Stimulated activated CD8-positive, alpha-beta memory T cell treated with anti-CD3 and anti-CD28 coated beads, Interleukin-15, amount 100 ng/mL, for 1 hour (primary cell): ENCODE measurements at places on chromosomes 3 and 15.

DNA sequence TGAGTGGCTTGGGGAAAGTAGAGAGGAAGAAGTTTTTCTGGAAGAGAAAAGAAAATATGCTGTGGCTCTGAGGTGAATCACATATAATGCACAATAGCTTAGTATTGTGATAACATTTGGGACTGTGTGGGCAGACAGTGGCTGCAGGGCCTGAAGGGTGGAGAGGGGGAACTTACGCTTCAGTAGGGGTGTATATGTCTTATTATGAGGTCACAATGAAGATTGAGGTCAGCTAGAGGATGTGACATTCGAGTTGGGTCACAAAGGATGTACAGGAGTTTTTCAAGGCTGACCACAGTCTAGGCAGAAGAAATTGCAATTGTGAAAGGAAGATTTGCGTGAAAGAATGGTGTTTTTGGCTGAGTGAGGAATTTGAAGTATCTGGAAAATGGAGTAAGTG, 414.8 kb downstream of the LPP start:
- no peak for DNase-seq

DNA sequence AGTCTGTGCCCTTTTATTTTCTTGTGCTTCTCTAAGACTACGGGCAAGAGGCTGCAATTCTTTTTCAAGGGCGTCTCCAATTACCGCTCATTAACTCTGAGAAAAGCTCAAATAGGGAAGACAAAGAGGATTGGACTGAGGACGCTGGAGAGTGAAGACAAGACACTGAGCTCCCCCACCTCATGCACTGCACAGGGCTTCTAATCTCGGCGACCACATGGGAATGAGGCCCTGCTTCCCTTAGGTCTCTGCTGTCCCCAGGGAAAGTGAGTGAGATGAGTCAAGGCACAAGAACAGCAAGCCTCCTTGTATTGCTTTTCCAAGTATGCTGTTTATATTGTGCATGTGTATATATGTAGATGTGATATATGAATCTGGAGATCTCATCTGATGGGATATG, 392.2 kb upstream of the CFAP20DC start:
- DNase-seq, result no peak

GRCh38 chr3:179801263-179801662, 148.4 kb downstream of the USP13 start:
- no peak for DNase-seq

- DNase-seq, result no peak
These were observed 425.6 kb downstream of the NR2F2 start for GRCh38 chr15:96756146-96756545.

GRCh38 chr3:71447197-71447596, 136.3 kb downstream of the FOXP1 start:
- DNase-seq, result no peak

GRCh38 chr3:42175386-42176240, 84.5 kb downstream of the TRAK1 start:
- DNase-seq, result no peak

DNA sequence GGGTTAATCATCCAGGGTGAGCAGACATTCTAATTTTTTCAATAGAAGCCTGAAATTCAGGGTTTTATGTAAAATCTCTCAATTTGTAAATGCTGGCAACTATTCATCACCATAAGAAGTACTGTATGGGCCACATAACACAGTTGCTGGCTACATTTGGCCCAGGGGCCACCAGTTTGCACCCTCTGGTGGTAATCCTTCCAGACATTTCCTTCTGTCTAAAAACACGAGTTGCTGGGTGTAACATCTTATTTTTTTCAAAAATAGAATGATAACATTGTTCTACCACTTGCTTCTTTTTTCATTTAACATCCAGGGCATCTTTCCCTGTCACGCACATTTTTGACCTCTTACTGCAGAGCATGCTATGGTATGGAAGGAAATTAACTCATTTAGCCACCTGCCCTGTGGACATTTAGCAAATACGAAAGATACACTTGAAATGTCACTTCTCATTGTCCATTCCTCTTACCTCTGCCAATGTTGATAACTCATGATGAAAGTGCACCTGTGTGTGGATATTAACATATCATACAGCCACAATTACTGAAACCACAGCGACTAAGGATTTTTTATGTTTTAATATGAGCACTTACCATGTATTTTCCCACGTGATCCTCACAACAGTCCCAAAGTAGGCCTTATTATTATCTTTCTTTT, 117.5 kb upstream of the ARHGEF3 start:
- no peak for DNase-seq

- DNase-seq, result no peak
These were observed 70.0 kb upstream of the CCDC39 start for GRCh38 chr3:180749322-180749721.

- DNase-seq, result no peak
These were observed 298.5 kb downstream of the SI start for GRCh38 chr3:164779816-164780215.

DNA sequence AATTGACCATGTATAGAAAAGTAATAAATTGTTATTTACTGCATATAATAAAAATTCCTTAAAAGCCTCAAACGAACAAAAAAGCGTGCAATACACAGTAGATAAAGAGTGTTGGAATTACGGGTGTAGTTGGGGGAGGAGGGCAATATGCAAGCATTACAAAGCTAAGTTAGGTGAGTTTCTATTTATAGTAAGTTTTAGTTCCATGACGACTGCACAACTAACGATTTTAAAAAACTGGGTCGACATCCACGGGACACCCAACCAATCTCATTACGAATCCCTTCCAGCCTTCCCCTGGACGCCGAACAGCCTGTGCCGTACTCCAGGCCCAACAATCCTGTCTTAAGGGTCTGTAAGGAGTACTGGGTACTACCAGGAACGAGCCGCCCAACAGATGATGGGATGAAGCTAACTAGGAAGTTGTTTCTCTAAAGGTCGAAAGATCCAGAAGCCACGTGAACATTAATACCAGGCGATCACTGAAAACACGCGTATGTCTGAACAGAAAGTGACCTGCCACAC, 677 bp downstream of the POLQ start:
- DNase-seq, result no peak

- DNase-seq, result no peak
These were observed 6.5 kb upstream of the VPS8 start for GRCh38 chr3:184805351-184806038.

GRCh38 chr3:25863011-25863415, 73.1 kb downstream of the OXSM start:
- DNase-seq, result no peak

DNA sequence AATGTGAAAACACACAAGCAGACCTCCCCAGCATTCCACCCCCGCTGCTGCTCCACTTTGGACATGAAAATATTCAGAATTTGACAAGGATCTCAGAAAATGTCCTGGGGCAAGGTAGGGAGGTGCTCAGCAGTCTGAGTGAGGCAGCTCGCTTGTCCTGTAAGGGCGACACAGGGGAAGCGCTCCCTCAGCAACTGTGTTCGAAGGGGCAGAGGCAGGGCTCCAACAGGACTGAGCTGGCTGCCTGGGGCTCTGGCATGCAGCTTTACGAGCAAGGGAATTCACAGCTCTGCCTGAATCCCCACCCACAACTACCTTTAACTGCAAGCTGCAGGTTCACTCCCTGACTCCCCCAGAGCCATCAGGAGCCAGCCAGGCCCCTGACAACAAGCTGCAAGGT, 287.0 kb upstream of the LYSMD4 start:
- no peak for DNase-seq

GRCh38 chr3:95407709-95408463, 1345.0 kb downstream of the NSUN3 start:
- DNase-seq, result no peak

GRCh38 chr15:96316953-96317629, 13.4 kb upstream of the NR2F2 start:
- DNase-seq, result no peak

- no peak for DNase-seq
These were observed 59.1 kb upstream of the RASA2 start for GRCh38 chr3:141427764-141428163.

DNA sequence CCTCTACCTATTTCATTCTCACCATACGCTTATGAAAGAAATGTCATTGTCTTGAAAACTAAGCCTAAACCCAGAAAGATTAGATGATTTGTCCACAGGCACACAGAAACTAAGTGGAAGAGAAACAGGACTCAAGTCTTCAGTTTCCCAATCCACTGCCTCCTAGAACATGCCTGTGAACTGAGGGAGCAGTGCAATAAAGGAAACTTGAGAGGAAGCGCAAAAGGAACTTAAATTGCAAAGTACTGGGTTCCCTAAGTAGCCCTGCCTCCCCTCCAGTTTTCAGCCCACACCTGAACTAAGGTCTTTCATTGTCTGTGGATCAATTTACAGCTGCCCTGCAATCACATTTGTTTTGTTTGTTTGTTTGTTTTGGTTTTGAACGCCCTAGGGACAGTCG, 56.7 kb upstream of the TSEN2 start:
- no peak for DNase-seq

- DNase-seq, result no peak
These were observed 9.1 kb upstream of the NEK10 start for GRCh38 chr3:27378331-27378730.

- DNase-seq, result no peak
These were observed 62.5 kb upstream of the FOXB1 start for GRCh38 chr15:59941612-59942011.

DNA sequence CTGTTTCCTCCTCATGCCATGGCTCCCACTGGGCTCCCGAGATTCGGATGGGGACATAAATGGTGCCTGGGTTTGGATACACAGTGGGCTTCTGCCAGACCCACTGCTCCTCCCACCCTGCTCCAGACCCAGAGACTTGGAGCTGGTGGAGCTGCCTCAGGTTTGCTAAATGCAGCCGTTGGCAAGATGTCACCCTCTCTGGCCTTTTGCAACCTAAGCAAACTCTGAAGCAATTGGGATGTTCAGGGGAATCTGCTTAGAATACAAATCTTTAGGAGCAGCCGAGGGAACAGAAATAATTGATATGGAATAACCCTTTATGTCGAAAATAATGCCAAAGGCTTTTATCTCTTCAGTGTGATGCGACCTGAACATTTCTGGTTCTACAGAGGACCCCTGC, 33.4 kb downstream of the PRICKLE2 start:
- no peak for DNase-seq

GRCh38 chr15:89542369-89542768, 32.9 kb upstream of the TICRR start:
- no peak for DNase-seq

GRCh38 chr15:55715355-55716076, 27.4 kb downstream of the PRTG start:
- DNase-seq, result no peak

DNA sequence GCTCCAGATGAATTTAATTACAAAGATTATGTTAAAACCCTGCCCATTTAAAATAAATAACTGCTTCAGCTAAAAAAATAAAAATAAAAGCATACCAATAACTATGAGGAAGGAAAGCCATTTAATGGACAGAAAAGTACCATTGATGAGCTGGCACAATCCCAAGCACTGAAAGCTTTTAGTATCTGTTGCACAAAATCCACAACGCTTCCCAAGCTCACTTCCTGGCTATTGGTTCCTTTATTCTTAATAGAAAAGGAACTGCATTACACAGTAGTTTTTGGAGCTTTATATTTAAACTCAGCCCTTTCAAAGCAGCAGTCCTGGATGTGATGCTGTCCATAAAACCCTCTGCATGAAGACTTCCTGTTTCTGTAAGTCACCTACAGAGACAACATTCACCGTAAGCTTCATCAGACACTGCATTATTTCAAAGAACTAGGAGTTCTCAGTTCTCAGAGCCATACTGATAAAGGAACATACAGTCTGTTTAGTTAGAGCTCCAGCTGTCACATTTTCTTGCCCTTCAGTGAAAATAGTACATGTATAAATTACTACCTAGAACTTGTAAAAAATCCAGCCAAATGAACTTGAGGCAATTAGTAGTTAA, 81.5 kb downstream of the CSNK1G1 start:
- no peak for DNase-seq

DNA sequence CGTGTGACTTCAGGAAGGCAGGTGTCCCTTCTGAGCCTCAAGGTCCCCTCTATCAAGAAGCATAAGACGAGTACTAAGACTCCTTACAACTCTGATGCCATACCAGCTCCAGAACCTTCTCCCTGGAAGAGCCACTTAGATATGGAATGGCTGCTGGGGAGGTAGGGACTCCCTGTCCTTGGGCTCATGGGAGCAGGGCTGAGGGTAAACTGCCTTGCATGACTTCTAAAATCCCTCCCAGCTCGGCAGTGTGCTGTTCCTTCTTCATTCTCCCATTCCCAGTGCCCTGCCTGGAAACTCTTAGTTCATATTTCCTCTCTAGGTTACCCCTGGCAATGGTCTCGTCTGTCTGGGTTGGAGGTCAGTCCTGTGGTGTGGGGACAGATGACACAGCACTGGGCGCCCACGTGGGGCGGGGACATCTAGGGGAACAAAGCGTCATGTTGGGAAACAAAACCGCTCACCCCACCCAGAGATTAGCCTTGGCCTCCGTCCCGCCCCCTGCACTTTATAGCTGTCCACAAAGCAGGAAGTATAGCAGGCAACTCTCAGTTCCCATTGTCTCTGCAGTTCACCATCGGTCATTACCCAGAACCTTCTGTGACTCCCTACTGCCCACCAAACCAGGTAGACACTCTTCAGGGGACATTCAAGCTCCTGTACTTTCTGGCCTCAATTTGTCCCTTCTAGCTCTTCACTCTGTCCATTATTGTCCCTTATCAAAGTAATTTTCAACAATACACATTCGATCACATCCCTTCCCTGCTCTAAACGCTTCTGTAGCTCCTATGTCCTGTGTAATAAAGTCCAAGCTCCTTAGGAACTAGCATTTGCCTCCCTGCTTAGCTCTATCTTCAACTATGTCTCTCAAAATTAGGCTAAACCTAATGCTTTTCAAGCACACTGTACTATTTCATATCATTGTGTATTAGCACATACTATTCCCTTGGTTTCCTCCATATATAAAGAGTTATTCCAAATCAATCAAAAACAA, 73.8 kb downstream of the IQSEC1 start:
- no peak for DNase-seq

DNA sequence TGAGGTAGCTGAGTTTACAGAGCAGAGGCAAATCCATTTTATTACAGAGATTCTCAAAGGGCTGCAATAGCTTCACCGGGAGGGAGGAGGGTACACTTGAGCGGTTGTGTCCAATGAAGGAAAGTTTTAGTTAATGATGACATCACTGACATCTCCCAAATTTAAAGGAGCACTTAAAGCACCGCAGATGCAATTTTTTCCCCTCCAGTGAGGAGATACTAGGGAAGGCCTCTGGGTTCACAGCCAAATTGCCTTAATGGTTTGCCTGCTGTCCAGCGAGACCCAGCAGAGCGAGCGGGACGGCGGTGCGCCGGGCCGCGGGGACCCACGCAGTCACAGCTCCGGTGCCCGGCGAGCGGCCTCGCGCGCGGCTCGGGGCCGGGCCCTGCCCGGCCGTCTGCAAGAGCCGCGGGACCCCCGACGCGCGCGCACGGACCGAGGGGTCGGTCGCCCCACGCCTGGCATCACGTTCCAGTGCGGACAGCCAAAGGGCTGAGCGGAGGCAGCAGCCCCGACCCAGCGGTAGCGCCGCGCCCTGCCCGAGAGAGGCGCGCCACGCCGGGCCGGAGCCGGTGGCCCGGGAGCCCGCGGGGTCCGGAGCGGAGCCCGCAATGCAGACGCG, 160.5 kb upstream of the CHRNA7 start:
- DNase-seq, result no peak
